ENCODE measurements at places on chromosomes 1 and 21.

DNA sequence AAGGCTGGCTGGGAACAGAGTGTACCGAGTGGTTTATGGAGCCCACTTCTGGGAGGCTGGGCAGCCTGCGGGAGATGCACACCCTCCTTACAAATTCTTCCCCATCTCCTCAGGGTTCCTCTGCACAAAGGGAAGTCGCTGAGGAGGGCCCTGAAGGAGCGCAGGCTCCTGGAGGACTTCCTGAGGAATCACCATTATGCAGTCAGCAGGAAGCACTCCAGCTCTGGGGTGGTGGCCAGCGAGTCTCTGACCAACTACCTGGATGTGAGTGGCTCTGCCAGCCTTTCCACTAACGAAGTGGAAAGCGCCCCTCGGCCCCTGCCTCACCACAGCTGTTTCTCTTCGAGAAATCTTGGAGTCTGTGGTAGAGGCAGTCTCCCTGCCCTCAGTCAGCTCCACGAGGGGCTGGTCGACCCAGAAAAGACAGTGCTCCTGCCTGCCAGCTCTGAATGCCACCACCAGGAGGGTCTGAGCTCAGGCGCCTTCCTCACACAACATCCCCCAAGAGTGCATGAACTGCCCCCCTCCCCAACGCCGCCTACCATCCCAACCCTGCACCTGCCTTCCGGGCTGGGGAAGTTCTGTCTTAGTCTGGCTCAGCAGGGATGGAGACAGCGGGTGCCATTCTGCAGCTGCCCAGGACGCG, 31.8 kb downstream of the PROK1 start:
- no peak for DNase-seq

DNA sequence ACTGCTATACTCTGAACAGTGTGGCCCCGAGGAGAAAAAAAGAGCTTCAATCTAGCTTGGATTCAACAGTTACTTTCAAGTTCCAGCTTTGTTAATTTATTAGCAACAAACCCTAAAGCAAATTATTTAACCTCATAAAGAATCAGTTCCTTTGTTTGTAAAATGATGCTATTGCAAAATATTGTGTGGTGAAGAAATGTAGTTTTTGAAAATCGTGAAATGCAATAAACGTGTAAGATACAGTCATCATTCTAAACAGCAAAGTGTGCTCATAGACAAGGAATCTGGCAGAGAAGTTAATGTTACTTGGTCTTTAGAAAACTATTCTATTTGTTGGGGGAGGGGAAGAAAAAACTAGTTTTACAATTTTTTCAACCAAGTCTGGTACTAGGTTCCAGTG, 297.6 kb upstream of the ADGRL4 start:
- no peak for DNase-seq

GRCh38 chr1:37501661-37502060, 12.9 kb downstream of the MEAF6 start:
- DNase-seq: no peak

DNA sequence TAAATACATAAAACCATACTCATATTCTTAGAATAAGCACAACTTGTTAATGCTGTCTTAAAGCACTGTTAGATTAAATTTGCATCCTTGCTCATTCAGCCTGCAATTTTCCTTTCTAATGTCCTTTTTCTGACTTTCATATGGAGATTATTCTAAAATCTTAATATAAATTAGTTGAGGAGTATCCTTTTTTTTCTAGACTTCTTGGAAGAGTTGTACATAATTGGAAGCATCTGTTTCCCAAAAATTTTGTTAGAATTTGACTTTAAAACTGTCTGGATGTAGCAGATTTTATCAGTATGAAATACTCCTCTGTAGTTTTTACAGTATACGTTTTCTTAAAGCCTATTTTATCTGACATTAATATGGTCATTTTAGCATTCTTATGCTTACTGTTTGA, 9.7 kb downstream of the KIFAP3 start:
- no peak for DNase-seq

GRCh38 chr1:8374356-8374755, 56.4 kb downstream of the SLC45A1 start:
- no peak for DNase-seq

- DNase-seq: peak; percentile 78
Measured at GRCh38 chr1:153509729-153510354, 25.9 kb downstream of the S100A6 start.

DNA sequence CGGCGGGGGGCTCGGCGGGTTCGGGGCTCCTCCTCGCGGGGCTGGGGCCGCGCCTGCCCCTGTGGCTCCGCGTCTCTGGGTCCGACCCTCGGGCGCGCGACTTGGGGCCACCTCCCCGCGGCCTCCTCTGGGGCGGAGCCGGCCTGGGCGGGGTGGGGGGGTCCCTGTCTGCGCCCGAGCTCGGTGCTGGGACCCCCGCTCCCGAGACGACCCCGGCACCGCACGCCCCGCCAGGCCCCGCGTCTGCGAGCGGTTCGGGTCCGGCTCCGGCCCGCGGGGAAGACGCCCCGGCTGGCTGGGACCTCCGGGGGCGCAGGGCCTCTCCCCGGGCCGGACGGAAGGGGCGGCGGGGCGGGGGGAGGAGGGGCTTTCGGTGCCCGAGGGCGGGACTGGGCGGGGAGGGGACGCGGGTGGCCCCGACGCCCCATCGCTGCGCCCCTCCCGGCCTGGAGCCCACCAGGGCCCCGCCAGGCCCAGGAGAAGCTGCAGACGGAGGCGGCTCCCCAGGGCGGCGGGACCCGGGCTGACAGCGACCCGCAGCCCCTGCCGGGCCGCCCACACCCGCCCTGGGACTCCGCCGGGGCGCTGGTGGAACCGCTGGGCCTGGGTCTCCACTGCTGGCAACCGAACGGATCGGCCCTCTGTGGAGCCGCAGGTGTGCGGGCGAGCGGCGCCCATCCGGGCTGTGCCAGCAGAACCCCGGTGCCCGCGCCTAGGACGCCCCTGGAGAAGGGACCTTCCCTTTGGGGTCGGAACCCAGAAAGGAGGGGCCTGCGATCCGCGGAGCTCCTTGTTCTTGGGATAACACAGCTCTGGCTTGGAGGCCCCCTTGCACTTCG, 610 bp downstream of the COL6A2 start:
- DNase-seq: no peak
